Prostate gland (tissue), 2 donors: ENCODE measurements at places on chromosomes 3 and 15. TPM values are rescaled to one million over a fixed set of nuclear protein-coding genes. Genes with fewer than 3 reads are reported as not detected.

GPR87 gene
- total RNA-seq: 9.3 TPM

TRIM42 gene
- 1.1 TPM for total RNA-seq

EBLN2 gene
- total RNA-seq: 4.1 TPM

GATA2 gene
- total RNA-seq: 181 TPM

BNC1 gene
- 11.0 TPM for total RNA-seq

GOLGA6A gene
- total RNA-seq: not detected

GABRR3 gene
- total RNA-seq: 0.34 TPM
